ENCODE measurements at places on chromosomes 1 and 21.
A peak's percentile ranks its signal among the peaks of the same experiment; 100 is the strongest.

DNA sequence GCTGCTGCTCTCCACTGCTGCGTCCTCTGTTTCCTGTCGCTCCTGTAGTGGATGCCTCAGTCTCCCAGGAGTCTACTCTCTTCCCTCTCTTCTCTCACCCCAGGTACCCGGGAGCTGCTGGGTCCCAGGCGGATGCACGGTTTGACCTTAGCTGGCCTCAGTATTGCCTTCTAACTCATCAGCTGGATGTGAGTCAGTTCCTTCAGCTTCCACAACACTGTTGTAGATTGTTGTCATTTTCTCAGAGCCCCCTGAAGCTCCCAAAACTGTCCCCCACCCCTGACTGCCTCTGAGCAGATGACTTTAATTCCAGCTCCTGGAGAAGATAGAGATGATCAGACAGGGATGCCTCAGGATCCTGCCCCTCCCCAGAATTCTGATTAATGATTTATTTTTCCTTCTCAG, 7.2 kb downstream of the CNIH3 start:
- no peak for DNase-seq

GRCh38 chr21:14086553-14086952, 124.2 kb downstream of the LIPI start:
- no peak for DNase-seq

- DNase-seq: no peak
Measured at GRCh38 chr1:207284209-207284897, 37.1 kb upstream of the CD55 start.

DNA sequence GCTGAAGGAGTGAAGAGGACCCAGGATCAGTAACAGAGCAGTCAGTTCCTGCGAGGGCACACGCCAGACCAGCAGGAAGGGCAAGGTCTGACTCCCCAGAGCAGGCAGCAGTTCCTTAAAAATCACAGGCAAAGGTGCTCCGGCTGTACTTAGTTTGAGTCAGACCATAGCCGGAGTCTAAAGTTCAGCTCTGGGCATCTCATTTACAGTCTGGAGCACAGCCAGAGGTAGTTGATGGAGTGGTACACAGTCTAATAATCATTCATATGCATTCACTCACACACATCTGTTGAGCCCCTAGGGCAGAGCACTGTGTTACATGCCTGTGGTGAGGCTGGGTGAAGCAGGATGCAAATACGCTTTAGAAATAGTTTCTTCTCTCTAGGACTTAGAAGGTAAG, 7.3 kb upstream of the AMIGO1 start:
- no peak for DNase-seq

DNA sequence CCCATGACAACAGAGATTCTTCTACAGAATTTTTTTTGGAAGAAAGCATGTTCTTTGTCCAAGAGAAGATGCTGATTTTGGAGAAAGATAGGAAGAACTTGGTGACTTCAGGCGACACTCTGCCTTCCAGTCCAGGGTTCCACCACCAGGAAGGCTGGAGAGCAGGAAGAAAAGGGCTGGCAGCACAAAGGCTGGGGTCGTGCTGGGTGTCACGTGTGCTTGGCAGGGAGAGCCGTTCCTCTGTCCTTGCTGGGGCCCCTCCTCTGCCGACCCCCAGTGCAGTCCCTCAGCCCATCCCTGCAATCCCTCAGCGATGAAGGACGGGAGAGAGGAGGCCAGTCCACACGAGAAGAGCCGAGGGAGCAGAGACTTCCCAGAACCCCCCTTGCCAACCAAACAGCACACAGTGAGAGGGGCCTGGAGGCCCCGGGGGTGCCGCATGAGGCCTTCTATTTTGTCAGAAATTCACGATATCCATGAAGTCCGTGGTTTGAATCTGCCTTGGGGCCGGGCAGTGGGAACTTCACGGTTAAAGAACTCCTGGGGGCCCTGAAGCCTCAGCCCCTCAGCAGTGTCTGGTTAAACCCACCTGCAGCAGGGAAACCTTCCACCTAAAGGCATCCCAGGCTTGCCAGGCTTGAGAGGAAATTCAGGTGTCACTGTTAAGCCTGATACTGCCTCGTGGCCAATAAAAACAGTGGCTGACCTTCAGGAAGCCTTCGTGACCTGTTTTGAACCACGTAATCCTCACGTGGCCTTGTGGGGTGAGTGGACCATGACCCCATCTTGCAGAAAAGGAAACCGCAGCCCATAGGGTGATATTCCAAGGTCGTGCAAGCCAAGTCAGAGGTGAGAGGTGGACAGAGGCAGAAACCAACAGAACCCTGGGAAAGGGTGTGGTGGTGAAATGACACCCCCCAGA, 3.4 kb downstream of the KRTAP10-12 start:
- no peak for DNase-seq

GRCh38 chr1:212368073-212368484, 46.6 kb downstream of the PACC1 start:
- peak; percentile 41 for DNase-seq

GRCh38 chr1:107964336-107965109, 457 bp downstream of the VAV3 start:
- peak; percentile 58 for DNase-seq

DNA sequence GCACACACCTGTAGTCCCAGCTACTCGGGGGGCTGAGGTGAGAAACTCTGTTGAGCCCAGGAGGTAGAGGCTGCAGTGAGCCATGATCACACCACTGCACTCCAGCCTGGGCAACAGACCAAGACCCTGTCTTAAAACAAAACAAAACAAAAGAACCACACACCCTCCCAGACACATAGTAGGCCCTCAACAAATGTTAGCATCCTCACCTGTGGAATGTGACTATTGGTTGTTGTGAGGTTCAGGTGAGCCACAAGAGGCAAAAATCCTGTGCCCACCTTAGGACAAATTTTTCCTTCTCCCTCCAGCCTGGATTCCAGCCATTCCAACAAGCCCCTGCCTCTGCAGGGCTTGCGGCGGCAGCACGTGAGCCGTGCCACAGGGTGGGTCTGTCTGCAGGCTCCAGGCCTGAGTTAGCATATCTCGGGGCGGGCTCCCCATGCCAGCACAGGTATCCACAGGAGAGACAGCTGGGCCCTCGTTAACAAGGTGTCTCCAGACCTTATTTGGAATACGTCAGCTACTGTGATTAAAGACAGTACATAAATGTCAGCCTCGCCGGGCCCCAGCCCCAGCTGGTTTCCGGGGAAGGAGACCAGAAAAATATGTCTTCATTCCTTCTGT, 17.4 kb downstream of the C1QB start:
- DNase-seq: peak; percentile 79

DNA sequence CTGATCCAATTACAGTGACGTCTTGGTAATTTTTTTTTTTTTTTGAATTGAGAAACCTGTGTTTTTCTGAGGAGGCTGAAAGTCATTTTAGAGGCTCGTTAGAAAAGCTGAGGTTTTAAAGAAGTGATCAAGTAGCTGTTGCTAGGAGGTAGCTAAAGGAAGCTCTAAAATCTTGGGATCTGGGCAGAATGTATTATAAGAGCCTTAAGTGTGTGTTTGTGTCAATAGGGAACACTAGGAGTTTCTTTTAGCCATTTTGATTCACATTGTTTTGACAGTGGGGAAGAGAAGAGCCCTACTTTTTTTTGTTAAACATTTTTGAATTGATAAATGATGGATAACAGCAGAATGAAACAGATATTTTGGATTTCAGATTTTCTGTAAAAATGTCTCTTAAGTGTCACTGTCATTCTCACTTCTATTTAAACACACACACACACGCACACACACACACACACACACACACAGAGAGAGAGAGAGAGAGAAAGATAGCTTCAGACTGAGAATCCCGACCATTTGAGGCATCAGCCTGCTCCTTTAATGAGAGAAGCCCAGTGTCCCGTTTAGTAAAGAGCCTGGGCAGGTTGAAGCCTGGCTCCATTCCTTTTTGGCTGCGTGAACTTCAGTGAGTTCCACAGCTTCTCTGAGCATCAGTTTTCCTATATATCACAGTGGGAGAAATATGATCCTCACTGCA, 79.1 kb upstream of the GPR88 start:
- DNase-seq: peak; percentile 26

- DNase-seq: no peak
Measured at GRCh38 chr21:35127851-35128250, 78.7 kb upstream of the RUNX1 start.

GRCh38 chr1:14989931-14990728, 163.4 kb upstream of the TMEM51 start:
- no peak for DNase-seq

DNA sequence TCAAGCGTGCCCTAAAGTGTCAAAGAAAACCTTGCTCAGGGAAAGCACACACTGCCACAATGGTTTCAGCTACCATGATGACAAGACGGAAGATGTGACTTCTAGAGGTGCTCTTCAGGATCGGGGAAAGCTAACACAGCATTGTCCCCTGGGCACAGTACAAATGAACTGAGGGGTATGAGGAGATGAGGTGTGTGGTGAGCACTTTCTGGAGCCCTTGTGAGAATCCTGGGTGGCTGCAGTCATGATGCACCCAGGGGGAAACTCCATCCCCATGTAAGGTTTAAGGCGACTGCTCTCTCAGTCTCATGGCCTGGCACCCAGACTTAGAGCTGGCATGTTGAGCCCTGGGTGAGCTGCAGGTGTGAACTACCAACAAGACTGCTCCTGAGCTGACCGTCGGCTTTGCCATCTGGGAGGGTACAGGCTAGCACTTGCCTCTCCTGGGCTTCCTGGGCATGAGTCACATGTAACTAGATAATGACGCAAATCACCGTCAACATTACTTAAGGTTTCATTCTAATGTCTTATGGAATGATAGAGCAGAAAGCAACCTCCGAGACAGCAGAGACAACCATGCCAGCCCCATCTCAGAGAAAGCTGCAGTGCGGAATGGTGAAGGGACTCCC, 144.6 kb downstream of the CLIC6 start:
- no peak for DNase-seq

- DNase-seq: no peak
Measured at GRCh38 chr1:161157867-161158266, 1.4 kb upstream of the USP21 start.

DNA sequence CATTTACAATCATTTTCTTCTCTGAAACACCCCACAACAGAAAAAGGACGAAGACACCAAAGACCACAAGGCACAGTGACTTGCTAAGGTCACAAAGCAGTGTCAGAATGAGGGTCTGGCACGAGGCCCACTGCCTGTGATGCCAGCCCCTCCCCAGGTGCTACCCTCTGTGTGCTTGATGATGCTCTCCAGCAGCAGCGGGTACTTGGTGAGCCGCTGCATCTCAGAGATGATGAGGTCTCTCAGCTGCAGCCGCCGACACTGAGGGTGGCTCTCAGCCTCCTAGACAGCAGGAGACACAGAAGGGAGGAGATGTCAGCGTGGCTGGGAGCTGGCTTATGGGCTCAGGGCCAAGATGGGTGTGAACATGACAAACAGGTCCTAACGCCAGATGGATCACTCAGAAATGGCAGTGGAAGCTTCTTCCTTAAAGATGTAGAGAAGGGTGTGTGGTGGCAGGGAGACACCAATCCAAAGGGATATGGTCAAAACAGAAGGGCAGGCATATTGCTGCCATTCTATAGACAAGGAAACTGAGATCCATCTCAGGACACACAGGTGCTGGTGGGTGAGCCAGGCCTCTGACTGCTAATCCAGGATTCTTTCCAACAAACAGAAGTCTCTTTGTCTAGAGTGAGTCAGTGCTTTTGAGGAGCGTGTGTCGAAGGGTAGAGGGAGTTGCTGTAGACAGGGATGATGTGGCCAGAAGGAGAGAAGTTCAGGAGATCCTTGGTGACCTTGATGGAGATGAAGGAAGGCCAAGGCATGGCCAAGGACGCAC, 25.6 kb downstream of the LRRC71 start:
- DNase-seq: peak; percentile 71

DNA sequence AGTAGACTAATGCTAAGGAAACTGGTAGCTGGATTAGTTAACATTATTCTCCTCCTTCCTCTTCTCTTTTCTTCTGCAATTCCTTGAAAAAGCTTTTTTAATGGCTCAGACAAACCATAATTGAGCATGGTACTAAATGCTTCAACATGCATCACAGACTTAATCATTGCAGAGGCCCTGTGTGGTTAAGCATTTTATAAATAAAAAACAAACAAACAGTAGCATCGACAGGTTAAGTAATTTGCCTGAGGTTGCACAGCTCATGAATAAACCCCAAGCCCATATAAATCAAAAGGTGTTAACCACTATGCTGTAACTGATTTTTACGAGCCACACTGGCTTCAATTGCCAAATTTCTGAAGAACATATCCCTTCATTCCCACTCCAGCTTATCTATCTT, 462.1 kb downstream of the LMO4 start:
- no peak for DNase-seq

DNA sequence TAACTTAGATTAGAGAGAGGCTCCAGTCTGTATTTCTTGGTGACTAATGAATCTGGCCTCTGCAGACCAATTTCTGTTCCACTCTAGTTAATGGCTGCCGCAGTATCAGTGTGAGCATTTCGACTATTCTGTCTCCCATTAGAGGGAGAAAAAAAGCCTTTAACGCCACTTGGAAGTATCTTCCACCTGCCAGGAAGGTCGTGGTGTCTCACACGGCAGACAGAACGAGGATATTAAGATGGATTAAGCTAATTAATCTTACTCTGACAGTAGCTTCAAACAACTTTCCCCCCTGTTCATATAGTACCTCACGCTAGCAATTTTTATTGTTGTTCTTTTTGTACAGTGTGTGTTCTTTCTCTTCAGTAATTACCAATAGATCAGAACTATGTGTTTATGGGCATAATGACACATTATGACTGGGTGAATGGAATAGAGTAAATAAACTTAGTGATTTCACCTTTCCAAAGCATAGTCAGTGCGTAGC, 153.8 kb downstream of the ADGRL2 start:
- no peak for DNase-seq

GRCh38 chr21:37380349-37381323, 14.1 kb downstream of the DYRK1A start:
- peak; percentile 57 for DNase-seq

DNA sequence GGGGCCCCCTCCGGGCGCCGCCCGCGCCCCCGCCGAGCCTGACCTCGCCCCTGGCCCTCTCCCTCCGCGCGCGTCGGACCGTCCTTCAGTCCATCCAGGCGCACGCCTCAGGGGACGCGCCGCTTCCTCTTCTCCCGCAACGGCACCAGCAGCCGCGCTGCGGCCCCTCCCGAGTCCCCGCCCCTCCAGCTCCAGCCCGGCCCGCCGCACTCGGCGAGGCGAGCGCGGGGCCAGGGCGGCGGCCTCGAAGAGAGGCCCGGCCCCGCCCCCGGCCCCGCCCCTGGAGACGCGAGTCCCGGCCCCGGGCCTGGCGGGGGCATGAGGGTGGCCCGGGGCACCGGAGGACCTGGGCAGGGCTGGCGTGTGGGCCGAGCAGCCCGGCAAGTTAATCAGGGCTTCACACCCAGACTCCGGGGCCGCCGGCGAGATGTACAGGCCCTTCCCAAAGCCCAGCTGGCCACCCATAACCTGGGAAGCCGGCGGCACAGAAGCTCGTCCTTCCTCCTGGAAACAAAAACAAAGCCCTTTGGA, at the start of gene IGSF3:
IGSF3 (minus strand) TSS at position 159 of the 531 bp plus-strand sequence. CDS start 1,407 bp downstream, outside the sequence.
- peak; percentile 49 for DNase-seq
